Right ventricle myocardium superior (tissue), 1 donor: ENCODE measurements at places on chromosomes 4 and X. TPM values are rescaled to one million over a fixed set of nuclear protein-coding genes. Genes with fewer than 3 reads are reported as not detected.

The LRAT gene
- total RNA-seq = not detected

The VCX gene
- not detected for total RNA-seq

DNA sequence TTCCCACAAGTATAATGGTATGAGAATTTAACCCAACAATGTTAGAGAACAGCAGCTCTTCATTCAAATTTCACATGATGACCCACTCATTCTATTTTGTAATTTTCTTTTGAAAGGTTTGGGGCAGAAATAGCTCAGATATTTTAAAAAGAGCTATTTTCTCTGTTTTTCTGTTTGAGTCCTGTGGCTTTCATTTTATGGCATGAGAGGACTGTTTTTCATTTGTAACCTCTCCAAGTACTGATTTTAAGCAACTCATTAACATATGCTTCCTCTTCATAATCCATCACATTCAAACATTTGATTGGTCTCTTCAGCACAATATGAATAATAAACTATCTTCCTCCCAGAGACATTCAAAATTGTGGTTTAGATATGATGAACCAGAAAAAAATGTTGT is 129.0 kb upstream of the TEX13A start:
- no peak for DNase-seq

DNA sequence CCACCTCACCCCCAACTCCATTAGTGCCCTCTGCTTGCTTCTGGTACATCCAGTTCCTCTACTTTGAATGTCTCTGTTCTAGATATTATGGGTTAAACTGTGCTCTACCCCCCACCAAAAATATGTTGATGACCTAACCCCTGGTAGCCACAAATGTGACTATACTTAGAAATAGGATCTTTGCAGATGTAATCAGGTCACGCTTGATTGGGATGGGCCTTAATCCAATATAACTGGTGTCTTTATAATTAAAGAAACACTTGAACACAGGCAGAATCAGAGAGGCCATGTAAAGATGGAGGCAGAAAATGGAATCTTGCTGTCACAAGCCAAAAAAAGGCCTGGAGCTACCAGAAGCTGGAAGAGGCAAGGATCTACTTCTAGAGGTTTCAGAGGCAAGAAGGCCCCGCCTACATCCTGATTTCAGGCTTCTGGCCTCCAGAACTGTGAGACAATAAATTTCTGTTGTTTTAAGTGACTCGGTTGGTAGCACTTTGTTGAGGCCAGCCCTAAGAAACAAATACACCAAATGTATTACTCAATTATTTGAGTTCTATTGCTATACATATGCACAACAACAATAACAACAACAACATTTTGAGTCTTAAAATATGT is 220.0 kb downstream of the PPP3CA start:
- no peak for DNase-seq

GRCh38 chr4:108794136-108794535 is 31.3 kb upstream of the ETNPPL start:
- no peak for DNase-seq

The GYPB gene
- total RNA-seq = not detected

- DNase-seq = no peak
Measured at GRCh38 chr4:5504486-5504885, 203.9 kb downstream of the EVC2 start.

GRCh38 chr4:149113804-149114430 is 671.7 kb upstream of the NR3C2 start:
- no peak for DNase-seq

GRCh38 chrX:39819921-39820849 is 277.6 kb downstream of the BCOR start:
- peak; percentile 44 for DNase-seq
